ENCODE measurements at places on chromosomes 2 and 18. TPM values are rescaled to one million over a fixed set of nuclear protein-coding genes. Genes with fewer than 3 reads are reported as not detected.

Gene ZSWIM2
- polyA plus RNA-seq = not detected

Gene BCL2
- polyA plus RNA-seq = 2.8 TPM

Gene AGXT
- 0.60 TPM for polyA plus RNA-seq

Gene BOLL
- polyA plus RNA-seq = not detected

Gene PDCD1
- polyA plus RNA-seq = not detected

Gene FOXD4L1
- polyA plus RNA-seq = not detected

Gene SLC30A3
- not detected for polyA plus RNA-seq

Gene SLC35F5
- polyA plus RNA-seq = 11.6 TPM

Gene UBE2F
- polyA plus RNA-seq = 115 TPM

Gene ASB3
- 6.6 TPM for polyA plus RNA-seq

Gene WIPF1
- 9.0 TPM for polyA plus RNA-seq

Gene GRB14
- 2.4 TPM for polyA plus RNA-seq

Gene HTR2B
- polyA plus RNA-seq = 0.23 TPM

Gene ITM2C
- 498 TPM for polyA plus RNA-seq

Gene STON1
- 1.8 TPM for polyA plus RNA-seq

Gene TMEM185B
- 1.6 TPM for polyA plus RNA-seq

Gene INPP1
- polyA plus RNA-seq = 28.8 TPM
